ENCODE measurements at places on chromosomes 3 and 15.
A peak's percentile ranks its signal among the peaks of the same experiment; 100 is the strongest.

- no peak for ATAC-seq
Measured at GRCh38 chr3:54906763-54907162, 21.1 kb downstream of the LRTM1 start.

DNA sequence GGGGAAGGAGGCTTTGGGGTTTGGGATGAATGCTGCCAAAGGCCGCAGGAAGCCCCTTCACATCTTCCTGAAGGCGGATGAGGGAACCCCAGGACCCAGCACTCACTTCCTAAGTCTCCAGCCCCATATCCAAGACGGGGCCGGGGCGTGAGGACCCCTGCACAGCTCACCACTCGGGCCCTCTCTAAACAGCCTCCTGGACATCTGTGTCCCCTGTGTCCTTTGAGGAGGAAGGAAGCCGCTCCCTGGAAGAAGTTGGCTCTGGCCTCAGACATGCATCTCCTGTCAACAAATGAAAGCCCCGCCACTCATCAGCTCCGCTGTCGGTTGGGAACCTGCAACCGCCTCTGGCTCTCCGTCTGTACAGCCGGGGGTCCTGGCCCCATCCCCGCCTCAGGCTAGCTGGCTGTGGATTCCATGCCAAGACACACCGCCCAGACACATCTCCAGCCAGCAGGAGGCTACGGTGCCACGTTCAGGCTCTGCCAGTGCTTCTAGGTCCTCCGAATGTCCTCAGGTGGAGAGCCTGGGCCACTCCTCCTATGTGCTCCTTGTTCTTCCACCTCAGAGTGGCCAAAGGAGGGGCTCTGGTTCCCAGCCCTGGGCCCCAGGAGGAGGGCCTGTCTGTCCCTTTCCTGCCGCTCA lies 140.0 kb upstream of the MEF2A start:
- ATAC-seq, result peak; percentile 18

GRCh38 chr3:45546716-45547701 lies 47.5 kb upstream of the LIMD1 start:
- ATAC-seq, result no peak

GRCh38 chr3:50539356-50540286 lies 27.9 kb downstream of the C3orf18 start:
- ATAC-seq, result no peak

- ATAC-seq, result no peak
Measured at GRCh38 chr3:165434516-165434915, 238.3 kb upstream of the SLITRK3 start.

DNA sequence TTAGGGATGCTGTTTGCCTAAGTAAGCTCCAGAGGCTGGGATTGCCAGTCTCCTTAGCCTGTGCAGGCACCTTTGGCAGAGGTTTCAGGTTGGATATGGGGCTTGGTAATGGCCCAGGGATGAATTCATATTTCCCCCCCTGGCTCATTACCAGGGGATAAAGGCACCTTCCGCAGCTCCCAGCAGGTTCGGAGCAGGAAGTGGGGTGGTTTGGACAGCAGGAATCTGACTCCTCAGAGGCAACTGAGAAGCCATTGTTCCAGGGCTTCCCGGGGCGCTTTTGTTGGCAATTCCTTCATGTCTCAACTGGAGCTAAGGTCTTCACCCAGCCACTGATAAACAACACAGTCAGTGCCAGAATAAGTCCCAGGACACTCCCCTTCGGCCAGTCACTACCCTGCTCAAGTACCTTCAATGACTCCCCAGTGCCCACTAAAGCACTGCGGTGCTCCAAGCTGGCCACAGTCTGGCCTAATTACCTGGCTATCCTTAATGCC lies 85.3 kb upstream of the SLC6A6 start:
- ATAC-seq, result no peak

- ATAC-seq, result no peak
Measured at GRCh38 chr3:52546111-52546901, 9.9 kb downstream of the UQCC5 start.

DNA sequence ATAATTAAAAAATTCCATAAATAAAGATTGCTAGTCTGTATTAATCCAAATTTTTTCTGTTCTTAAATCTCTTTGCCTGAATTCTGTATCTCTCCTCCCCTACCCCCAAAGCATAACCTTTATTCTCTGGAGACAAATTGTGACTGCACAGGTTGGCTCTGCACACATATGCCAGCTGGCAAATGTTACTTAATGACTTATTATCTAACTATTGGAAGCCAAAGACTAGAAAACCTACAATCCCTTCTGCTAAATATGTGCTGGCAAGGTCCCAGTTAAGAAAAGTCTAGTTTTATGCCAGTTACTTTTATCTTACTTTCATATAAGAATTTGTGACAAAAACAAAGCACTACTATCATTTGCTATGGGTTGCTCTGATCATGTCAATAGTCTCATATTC lies 569.3 kb downstream of the MECOM start:
- ATAC-seq, result no peak

DNA sequence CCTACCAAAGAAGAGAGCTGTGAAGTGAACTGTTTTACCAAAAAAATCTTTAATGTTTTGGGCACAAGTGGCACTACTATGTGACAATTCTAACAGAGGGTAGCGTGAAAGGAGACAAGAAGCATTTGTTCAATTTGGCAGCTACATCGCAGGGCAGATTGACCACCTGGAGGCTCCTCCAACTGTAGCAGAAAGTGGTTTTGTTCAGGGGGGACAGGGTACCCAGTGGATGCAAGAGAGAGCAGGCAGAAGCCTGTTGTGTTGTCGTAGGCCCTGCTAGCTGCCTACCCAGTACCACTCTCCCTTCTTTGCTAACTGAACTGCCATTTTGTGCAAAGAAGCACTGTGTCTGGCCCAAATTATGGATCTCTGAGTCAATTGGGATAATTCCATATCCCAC lies 54.8 kb upstream of the SYN2 start:
- no peak for ATAC-seq

- no peak for ATAC-seq
Measured at GRCh38 chr3:7346364-7346763, 485.4 kb downstream of the GRM7 start.

- ATAC-seq, result no peak
Measured at GRCh38 chr15:78875107-78875914, 2.6 kb downstream of the MORF4L1 start.

DNA sequence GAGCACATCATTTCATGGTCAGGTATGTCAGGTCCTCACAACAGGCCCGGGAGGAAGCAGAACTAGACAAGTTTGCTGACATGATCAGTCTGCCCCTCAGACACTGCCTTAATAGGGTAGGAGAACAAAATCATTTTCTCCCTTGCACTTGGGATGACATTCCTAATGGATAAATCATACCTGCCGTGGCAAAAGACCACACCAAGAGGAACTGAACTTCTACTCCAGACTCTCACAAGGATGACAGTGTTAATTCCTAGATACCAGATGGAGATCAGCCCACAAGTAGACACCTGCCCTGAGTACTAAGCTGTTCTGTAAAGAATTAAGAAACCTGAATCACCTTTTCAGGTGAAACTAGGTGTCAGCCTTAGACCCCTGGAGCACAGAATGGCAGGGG lies 19.5 kb downstream of the SIAH2 start:
- ATAC-seq, result no peak

GRCh38 chr15:48748535-48748934 lies 62.3 kb downstream of the CEP152 start:
- ATAC-seq, result no peak

- no peak for ATAC-seq
Measured at GRCh38 chr3:8741581-8742261, 8.1 kb downstream of the CAV3 start.

DNA sequence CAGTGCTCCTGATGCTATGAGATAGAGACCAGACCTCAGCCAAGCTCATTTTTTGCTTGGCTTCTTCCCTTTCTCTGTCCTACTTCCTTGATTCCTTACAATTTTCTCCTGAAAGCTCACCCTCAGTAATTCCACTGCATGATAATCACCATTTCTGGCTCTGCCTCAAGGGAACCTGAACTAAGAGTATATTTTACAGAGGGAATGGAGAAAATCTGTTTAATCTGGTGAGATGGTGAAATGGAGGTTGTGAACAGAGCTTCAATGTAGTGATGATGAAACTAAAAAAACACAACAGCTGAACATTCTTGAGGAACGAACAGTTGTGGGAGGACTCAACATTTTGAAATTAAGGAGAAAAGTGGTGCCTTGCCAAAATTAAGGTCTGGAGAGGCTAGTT lies 16.3 kb downstream of the HHLA2 start:
- no peak for ATAC-seq

DNA sequence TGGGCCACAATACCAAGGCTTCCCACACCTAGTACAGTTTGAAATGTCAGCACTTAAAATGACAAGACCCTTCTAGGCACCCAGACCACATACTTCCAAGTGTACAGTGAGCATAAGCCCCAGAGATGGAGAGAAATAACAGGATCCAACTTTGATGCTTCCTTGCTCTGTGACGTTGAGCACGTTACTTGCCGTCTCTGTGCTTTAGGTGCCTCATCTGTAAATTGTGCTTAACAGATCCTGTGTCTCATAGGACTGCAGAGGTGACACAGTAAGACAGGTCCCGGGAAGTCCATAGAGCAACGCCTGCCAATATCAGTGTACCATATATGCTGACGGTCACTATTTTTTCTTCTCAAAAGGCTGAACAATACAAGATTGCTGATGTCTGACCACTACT lies 59.1 kb downstream of the LRIG1 start:
- no peak for ATAC-seq

- no peak for ATAC-seq
Measured at GRCh38 chr3:129312021-129312639, 33.5 kb downstream of the HMCES start.

- ATAC-seq, result no peak
Measured at GRCh38 chr3:59839810-59840515, 790.1 kb upstream of the CFAP20DC start.

GRCh38 chr15:33737687-33738601 lies 230.4 kb upstream of the CHRM5 start:
- no peak for ATAC-seq

- ATAC-seq, result no peak
Measured at GRCh38 chr3:18797378-18797777, 350.9 kb upstream of the KCNH8 start.

DNA sequence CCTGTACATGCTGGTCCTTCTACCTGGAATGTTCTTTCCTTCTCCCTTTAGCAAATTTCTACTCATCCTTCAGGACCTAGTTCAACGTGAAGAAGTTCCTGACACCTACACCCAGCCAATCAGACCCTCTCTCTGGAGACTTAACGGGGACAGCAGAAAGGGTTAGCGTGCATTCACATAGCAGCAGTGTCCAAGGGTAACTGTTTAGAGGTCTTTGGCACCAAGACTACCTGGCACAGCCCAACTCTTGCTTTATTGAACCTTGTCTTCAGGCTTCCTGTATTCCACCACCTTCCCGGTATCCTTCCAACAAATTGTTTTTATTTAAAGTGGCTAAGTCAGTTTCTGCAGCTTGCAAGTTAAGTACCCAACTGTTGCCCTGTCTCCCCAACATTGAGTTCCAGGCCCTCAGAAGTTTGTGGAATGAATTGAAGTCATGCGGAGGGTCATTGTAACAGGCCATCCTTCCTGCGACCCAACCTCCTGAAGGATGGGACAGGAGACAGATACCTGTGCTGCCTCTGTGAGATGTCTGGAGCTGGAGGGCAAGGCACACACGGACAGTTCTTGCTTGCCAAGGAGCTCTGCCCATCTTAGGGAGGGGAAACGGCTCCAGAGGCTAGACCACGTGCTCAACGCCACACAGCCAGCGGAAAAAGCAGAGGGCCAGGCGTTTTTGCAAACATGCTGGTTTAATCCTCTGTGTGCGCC lies 14.4 kb upstream of the WNT7A start:
- no peak for ATAC-seq

DNA sequence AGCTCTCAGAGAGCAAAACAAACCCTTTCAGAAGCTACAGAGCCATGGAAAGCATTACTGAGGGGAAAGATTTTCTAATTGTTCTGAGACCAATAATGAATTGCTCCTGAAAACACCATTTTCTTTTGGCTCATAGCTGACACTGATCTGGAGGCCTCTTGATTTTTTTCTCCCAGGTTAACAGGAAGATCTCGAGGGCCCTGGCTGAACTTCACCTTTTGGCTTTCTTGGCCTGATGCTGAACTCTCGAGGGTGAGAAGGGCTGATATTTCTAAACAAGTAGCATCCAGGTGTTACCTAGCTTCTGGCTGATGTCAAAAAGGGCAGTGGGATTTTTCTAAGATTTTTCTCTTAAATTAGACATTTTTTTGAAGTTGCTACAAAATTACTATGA lies 19.9 kb upstream of the NFKBIZ start:
- no peak for ATAC-seq

DNA sequence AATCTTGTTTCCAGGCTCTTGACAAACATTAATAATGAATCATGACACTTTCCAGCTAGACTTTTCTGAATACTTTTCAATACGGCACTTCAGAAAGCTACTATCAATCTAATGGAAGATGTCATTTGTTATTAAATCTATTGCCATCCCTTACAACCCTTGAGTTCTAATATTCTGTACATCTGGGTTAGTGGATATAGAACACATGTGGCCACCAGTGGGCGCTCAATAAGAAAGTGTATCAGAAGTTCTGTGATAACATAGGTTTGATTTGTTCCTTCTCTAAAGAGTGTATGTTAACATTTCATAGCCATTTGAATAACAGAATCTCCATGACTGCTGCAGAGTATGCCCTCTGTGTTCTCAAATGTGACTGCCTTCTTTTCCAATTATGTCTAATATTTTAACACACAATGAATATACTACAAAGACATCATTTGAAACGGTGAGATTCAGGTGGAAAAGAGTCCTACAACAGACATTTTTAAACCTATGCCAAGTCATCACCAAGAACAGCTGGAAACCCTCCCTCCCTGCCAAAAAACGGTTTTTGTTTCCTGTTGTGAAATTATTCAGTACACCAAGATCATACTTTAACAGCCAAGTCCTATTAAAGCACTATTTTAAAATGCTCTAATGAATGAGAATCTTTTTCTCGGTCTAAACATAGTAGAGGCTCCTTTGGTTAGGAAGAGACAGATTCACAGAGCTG lies 22.2 kb downstream of the ALDH1A2 start:
- ATAC-seq, result no peak

GRCh38 chr3:139472380-139473010 lies 3.8 kb downstream of the RBP2 start:
- no peak for ATAC-seq

DNA sequence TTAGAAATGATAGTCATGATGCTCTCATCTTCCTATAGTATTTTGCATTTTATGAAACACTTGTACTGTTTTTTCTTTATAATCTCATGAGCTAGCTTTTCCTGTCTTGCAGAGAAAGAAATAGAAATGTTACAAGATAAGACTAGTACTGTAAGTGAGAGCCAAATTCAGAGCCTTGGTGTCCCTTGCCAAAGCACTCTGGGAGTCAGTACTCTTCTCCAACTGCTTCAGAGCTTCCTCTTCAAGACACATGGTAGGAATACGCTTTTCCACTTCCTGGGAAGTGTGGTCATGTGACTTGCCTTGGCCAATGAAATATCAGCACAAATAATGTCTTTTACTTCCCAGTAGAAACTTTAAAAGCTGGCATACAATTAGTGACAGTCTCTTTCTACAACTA lies 112.4 kb downstream of the SEMA6D start:
- ATAC-seq, result no peak

DNA sequence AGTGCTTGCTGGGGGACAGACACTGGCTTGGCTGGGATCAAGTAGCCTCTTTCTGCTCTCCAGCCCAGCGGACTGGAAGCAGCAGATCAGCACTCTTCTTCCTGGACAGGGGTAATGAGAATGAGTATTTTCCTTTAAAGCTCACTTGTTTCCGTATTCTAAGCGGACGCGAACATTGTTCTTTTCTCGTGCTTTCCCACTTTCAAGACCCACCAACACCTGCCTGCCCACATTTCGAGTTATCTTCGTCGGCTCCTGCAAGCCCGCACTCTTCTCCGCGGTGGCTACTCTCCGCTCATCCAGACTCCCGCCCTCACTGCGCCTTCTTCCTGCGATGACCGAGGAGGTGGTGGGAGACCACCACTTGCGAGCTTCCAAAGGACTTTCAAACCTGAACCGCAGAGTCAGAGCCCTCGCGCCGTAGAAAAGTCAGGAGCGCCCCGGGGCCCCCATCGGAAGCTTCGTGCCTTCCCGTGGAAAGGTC lies 1.6 kb upstream of the PPM1L start:
- ATAC-seq, result no peak

Measured in gastroesophageal sphincter (tissue), 4 donors.